ENCODE measurements at places on chromosomes 13 and 19.

GRCh38 chr13:47859165-47859564 is 141.9 kb downstream of the SUCLA2 start:
- H3K4me3 ChIP-seq, result no peak overlapping the region
- H3K27me3 ChIP-seq, result peaks cover 13% of the 10 kb centered on the region
- DNase-seq, result no peak
- H3K27ac ChIP-seq, result no peak overlapping the region
- no peaks in the 10 kb centered on the region for H3K4me1 ChIP-seq
- H3K36me3 ChIP-seq, result no peaks in the 10 kb centered on the region

DNA sequence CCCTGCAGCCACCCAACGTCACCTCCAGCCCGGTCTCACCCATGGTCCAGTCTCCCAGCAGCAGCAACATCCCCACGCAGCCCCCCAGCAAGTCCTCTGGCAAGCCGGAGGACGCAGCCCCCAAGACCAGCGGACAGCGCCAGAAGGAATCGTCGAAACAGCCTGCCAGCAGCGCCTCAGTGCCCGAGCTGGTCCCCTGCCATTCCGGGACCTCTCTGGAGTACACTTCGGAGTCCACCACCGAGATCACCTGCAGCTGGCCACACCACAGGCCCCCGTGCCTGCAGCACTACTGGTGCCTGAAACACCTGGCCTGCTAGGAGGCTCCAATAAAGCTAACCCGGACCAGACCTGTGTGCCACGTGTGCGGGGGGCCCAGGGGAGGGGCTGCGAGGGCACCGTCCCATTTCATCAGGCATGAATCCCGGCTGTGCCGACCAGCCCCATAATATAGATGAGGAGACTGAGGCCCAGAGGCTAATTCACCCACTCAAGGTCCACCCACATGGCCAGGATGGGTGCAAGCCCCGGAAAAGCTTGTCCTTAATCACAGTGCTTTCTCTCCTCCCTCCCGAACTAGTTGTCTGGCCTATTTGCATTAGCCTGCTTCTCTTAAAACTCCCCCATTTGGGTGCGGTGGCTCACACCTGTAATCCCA is 6.7 kb downstream of the REEP6 start:
- no peak overlapping the region for H3K27ac ChIP-seq
- no peaks in the 10 kb centered on the region for H3K4me1 ChIP-seq
- peaks cover 7% of the 10 kb centered on the region for H3K27me3 ChIP-seq
- no peak for DNase-seq
- no peaks in the 10 kb centered on the region for H3K36me3 ChIP-seq

GRCh38 chr13:114017028-114017630 is 43.3 kb upstream of the C13orf46 start:
- H3K27ac ChIP-seq, result no peak overlapping the region
- H3K27me3 ChIP-seq, result no peaks in the 10 kb centered on the region
- no peak overlapping the region for H3K4me3 ChIP-seq
- H3K36me3 ChIP-seq, result peaks cover 40% of the 10 kb centered on the region
- no peak for DNase-seq

- H3K27me3 ChIP-seq, result peaks cover 12% of the 10 kb centered on the region
- H3K27ac ChIP-seq, result no peak overlapping the region
- H3K4me1 ChIP-seq, result no peaks in the 10 kb centered on the region
- DNase-seq, result no peak
- no peaks in the 10 kb centered on the region for H3K36me3 ChIP-seq
These were observed 18.1 kb upstream of the OLFM4 start for GRCh38 chr13:53010374-53011105.

- peak overlapping the region; percentile 75 for H3K27ac ChIP-seq
- H3K4me1 ChIP-seq, result peaks cover 56% of the 10 kb centered on the region
- H3K36me3 ChIP-seq, result peaks cover 29% of the 10 kb centered on the region
- no peak for DNase-seq
- no peaks in the 10 kb centered on the region for H3K27me3 ChIP-seq
These were observed 106.1 kb upstream of the DOCK9 start for GRCh38 chr13:99083981-99084380.

GRCh38 chr13:105083992-105084391 is 1451.5 kb downstream of the EFNB2 start:
- no peaks in the 10 kb centered on the region for H3K27me3 ChIP-seq
- H3K4me1 ChIP-seq, result no peaks in the 10 kb centered on the region
- DNase-seq, result no peak
- no peak overlapping the region for H3K4me3 ChIP-seq
- H3K27ac ChIP-seq, result no peak overlapping the region
- H3K36me3 ChIP-seq, result no peaks in the 10 kb centered on the region

DNA sequence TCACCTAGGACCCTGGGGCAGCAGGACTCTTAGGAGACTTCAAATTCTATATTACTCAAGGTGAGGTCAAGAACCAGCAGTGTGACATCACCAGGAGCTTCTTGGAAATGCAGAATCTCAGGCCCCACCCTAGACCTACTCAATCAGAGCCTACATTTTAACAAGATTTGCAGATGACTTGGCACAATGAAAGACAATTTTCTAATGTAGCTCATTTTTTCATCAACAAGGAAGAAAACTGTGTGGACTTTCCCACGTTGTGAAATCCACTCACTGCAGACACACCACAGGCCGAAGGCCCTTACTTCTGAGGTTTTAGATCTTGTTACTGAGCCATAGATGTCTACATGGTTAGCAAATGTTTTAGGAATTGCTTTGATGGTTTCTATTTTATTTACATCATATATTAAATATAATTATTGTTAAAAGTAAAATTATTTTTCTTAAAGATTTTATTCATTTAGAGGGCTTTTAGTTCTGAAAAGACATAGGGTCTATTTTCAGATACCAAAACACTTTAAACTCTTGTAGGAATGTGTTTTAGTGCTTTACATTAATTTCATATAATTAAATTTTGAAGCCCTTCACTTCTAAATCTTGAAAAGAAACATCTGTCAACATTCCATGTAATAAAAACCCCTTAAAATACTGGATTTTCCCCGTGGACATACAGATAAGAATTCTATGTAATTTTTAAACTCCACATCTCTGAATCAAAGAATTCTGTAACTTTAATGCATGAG is 18.5 kb upstream of the STARD13 start:
- H3K4me3 ChIP-seq, result no peak overlapping the region
- no peaks in the 10 kb centered on the region for H3K36me3 ChIP-seq
- no peak overlapping the region for H3K27ac ChIP-seq
- no peak for DNase-seq

- peaks cover 20% of the 10 kb centered on the region for H3K36me3 ChIP-seq
- DNase-seq, result no peak
- no peak overlapping the region for H3K4me3 ChIP-seq
- no peaks in the 10 kb centered on the region for H3K27me3 ChIP-seq
- H3K27ac ChIP-seq, result no peak overlapping the region
- H3K4me1 ChIP-seq, result peaks cover 16% of the 10 kb centered on the region
These were observed 13.2 kb downstream of the CLASRP start for GRCh38 chr19:45051929-45052579.

DNA sequence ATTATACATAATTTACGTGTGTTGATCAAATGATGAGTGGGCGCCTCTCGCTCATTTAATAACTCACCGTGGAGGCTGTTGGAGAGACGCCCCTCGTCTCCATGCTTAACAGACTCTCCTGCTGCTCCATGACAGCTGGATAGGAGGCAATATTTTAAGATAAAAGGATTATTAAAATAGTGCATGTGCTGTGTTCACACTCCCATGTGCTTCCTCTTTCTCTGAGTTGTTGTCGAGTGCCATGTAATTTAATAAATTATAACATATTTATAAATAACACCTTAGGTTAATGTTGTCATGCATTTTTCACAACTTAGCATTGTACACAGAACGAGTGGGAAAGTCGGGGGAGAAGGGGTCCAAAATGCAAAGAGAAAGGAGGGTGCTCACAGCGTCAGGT is 161.4 kb upstream of the TSHZ3 start:
- no peak overlapping the region for H3K27ac ChIP-seq
- DNase-seq, result no peak
- H3K36me3 ChIP-seq, result no peaks in the 10 kb centered on the region
- no peak overlapping the region for H3K4me3 ChIP-seq
- H3K27me3 ChIP-seq, result peaks cover 1% of the 10 kb centered on the region

- peak overlapping the region; percentile 90 for H3K4me3 ChIP-seq
- no peak for DNase-seq
- H3K4me1 ChIP-seq, result peaks cover 61% of the 10 kb centered on the region
These were observed 825 bp upstream of the YIF1B start for GRCh38 chr19:38316477-38317067.

Measured in activated CD4-positive, alpha-beta T cell treated with anti-CD3 and anti-CD28 coated beads, Interleukin-2, amount 10 ng/mL, durations not matched to agents 7 days and 5 days (primary cell).